OCI-LY7 (cell line): ENCODE measurements at places on chromosomes 6 and 20. TPM values are rescaled to one million over a fixed set of nuclear protein-coding genes. Genes with fewer than 3 reads are reported as not detected.
A peak's percentile ranks its signal among the peaks of the same experiment; 100 is the strongest.

The TRMT11 gene
- total RNA-seq = 31.0 and 32.9 TPM in 2 replicates

DNA sequence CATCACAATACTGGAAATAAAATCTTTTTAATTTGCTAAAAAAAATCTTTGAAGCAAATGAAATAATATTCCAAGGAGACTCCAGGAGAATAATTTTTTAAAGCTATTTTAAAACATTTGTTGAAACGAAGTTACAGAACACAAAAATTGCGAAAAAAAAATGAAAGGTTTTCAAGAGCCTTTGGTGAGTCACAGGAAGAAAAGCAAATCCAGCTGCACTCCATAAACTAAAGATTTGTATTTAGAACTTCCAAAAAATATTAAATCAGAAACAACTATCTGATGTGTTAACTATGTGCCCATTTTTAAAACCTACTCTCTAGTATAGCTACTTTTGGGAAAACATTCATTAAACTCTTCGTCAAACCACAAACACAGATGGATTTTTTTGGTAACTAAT, 23.6 kb downstream of the PDSS2 start:
- no peak for DNase-seq

DNA sequence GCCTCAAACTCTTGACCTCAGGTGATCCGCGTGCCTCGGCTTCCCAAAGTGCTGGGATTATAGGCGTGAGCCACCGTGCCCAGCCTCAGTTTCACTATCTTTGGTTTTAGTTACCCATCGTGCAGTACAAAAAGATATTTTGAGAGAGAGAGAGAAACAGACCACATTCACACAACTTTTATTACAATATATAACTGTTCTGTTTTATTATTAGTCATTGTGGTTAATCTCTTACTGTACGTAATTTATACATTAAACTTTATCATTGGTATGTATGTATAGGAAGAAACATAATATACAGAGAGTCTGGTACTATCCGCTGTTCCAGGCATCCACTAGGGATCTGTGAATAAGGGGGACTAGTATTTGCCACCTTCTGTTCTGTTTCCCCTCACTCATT, 29.4 kb upstream of the TAF8 start:
- DNase-seq = no peak

GRCh38 chr6:123967905-123968304, 164.2 kb downstream of the NKAIN2 start:
- no peak for DNase-seq

GRCh38 chr20:57003012-57003411, 263.4 kb downstream of the BMP7 start:
- DNase-seq = peak; percentile 72

DNA sequence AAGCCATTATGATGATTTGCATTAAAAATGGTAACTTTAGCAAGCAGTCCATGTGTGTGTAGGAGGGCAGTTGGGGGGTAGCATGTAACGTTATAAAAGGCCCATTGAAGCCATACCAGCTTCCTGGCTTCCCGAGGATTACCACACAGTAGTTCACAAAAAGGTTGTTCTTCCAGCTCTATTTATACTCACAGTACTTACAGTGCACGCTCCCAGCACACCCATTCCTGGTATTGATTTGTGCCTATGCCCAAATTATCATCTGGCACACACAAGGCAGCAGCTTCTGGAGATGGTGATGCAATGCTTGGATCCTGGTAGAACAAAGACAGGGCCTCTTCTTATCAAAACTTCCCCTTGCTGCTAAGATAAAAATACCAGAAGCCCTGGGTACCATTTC, 436.8 kb downstream of the HAO1 start:
- no peak for DNase-seq

The PRL gene
- total RNA-seq = not detected in 2 replicates

- no peak for DNase-seq
Observed at GRCh38 chr6:139473231-139473701, 98.8 kb upstream of the CITED2 start.

The EFCAB8 gene
- total RNA-seq = not detected in 2 replicates

DNA sequence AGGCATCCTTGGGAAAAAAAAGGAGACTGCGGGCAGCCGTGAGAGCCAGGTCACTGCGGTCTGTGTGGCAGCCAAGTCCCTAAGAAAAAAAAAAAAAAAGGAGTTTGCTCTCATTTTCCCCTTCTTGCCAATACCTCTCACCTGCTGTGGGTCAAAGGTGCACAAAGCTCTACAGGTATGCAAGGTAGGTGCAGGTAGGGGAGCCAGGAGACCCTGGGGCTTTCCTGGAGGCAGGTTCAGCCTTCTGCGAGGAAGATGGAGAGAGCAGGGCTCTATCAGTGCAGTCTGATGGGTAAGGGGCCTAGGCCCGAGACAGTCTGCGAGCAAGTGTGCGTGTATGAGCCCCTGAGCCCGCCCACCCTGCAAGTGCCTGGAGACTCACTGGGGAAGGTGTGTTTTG, 12.3 kb upstream of the SNAI1 start:
- no peak for DNase-seq

DNA sequence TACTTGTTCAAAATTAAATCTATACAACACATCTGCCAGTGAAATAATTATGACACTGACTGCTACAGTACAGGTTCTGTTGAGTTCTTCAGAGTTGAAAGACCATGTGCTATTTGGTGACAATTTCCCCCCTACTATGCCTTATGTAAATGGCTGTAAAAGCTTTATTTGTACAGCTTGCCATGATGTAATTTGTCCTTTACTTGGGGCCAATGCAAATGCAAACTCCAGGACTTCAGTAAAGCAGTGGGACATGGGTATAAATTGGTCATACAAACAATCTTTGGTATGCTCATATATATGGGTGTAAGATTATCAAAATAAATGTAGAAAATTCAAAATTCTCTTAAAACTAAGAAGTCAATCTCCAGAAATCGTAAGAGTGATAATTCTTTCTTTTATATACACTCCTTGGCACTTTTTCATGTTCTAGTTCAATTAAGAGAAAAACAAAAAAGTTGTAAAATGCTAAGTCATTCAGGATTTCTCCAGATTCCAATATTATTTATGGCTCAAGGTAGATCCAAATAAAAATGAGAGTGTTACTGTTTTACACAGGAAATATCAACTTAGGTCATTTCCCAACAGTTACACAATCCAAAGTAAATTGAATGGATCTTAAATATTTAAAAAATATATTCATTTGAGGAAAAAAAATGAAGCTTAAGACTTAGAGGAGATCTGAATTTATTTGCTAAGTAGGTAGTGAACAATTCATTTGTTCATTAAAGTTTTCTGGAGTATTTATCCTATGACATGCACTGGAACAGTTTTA, 1310.5 kb upstream of the CITED2 start:
- no peak for DNase-seq

The BTBD3 gene
- 0.26 and 0.82 TPM in 2 replicates for total RNA-seq

The HLA-DOB gene
- 57.1 and 69.3 TPM in 2 replicates for total RNA-seq

DNA sequence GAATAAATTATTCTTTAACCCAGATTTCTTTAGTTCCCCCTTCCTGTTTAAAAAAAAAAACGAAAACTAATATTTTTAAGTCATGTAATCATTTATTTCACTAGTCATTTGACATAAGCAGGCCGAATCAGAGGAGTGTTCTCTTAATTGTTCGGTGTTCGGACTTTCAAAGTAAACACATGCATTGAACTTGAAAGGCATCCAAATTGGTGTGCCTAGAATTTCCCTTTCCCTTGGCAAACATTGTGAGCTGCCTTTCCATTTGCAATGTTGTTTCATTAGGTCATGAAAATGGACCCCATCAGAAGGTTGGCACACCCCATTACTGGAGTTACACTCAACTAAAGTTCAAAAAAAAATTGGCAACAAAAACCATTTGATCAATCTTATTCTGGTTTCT, 283.0 kb upstream of the MARCKS start:
- DNase-seq = no peak

GRCh38 chr6:38012573-38012972, 193.0 kb downstream of the ZFAND3 start:
- peak; percentile 60 for DNase-seq

- DNase-seq = no peak
Observed at GRCh38 chr20:34524426-34524825, 8.2 kb downstream of the DYNLRB1 start.
